ENCODE measurements at places on chromosomes 16 and 17. TPM values are rescaled to one million over a fixed set of nuclear protein-coding genes. Genes with fewer than 3 reads are reported as not detected.

- H3K27ac ChIP-seq: no peak overlapping the region
- no peaks in the 10 kb centered on the region for H3K27me3 ChIP-seq
- no peak for DNase-seq
- no peaks in the 10 kb centered on the region for H3K4me1 ChIP-seq
- H3K36me3 ChIP-seq: no peaks in the 10 kb centered on the region
- H3K4me3 ChIP-seq: no peak overlapping the region
These were observed 2110.0 kb downstream of the TP53TG3F start for GRCh38 chr16:35569413-35569812.

GRCh38 chr16:57838161-57838560 lies 35.9 kb upstream of the KIFC3 start:
- H3K27me3 ChIP-seq: no peaks in the 10 kb centered on the region
- no peak overlapping the region for H3K27ac ChIP-seq
- no peak overlapping the region for H3K4me3 ChIP-seq
- no peaks in the 10 kb centered on the region for H3K4me1 ChIP-seq
- DNase-seq: no peak

GRCh38 chr17:73261952-73262675 lies 434 bp upstream of the CPSF4L start:
- H3K4me1 ChIP-seq: no peaks in the 10 kb centered on the region
- H3K27me3 ChIP-seq: no peaks in the 10 kb centered on the region
- no peak overlapping the region for H3K4me3 ChIP-seq
- DNase-seq: no peak
- H3K36me3 ChIP-seq: no peaks in the 10 kb centered on the region

GRCh38 chr16:81390840-81391239 lies 53.8 kb upstream of the CMIP start:
- peaks cover 6% of the 10 kb centered on the region for H3K4me1 ChIP-seq
- H3K27ac ChIP-seq: no peak overlapping the region
- DNase-seq: no peak
- H3K4me3 ChIP-seq: no peak overlapping the region

- no peaks in the 10 kb centered on the region for H3K27me3 ChIP-seq
- no peak for DNase-seq
- no peak overlapping the region for H3K27ac ChIP-seq
- no peaks in the 10 kb centered on the region for H3K4me1 ChIP-seq
- no peak overlapping the region for H3K4me3 ChIP-seq
- H3K36me3 ChIP-seq: no peaks in the 10 kb centered on the region
These were observed 220.2 kb upstream of the TBX2 start for GRCh38 chr17:61179380-61179806.

GRCh38 chr17:76524598-76525512 lies 12.7 kb downstream of the CYGB start:
- no peak overlapping the region for H3K4me3 ChIP-seq
- H3K36me3 ChIP-seq: no peaks in the 10 kb centered on the region
- peak overlapping the region; percentile 22 for H3K27ac ChIP-seq
- peaks cover 7% of the 10 kb centered on the region for H3K27me3 ChIP-seq
- H3K4me1 ChIP-seq: peaks cover 57% of the 10 kb centered on the region

GRCh38 chr17:81238490-81238814 lies 403 bp downstream of the TEPSIN start:
- DNase-seq: no peak
- H3K4me1 ChIP-seq: peaks cover 33% of the 10 kb centered on the region
- peak overlapping the region; percentile 89 for H3K27ac ChIP-seq
- peaks cover 17% of the 10 kb centered on the region for H3K36me3 ChIP-seq
- H3K4me3 ChIP-seq: peak overlapping the region; percentile 100

GRCh38 chr17:10072556-10073425 lies 125.6 kb downstream of the GAS7 start:
- H3K4me3 ChIP-seq: no peak overlapping the region
- peaks cover 11% of the 10 kb centered on the region for H3K27me3 ChIP-seq
- no peaks in the 10 kb centered on the region for H3K36me3 ChIP-seq
- H3K4me1 ChIP-seq: no peaks in the 10 kb centered on the region
- DNase-seq: no peak
- H3K27ac ChIP-seq: no peak overlapping the region

DNA sequence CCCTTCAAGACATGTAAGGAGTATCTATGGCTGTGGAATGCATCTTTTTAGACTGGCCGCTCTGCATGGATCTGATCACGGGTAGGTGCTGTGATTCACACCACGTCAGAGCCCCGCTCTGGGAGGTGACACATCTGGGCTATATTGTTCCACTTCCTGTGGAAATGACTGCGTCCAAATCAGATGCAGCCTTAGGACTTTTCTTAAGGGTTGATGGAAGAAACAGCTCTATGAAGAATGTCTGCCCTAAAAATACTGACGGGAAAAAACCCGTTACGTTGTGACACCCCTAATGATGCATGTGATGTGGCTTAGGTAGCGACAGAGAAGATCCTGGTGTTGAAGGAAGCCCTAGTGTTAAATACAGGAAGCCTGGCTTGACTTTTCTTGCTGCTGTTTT lies 12.2 kb downstream of the BANP start:
- H3K4me1 ChIP-seq: peaks cover 22% of the 10 kb centered on the region
- peaks cover 3% of the 10 kb centered on the region for H3K36me3 ChIP-seq
- no peaks in the 10 kb centered on the region for H3K27me3 ChIP-seq
- H3K27ac ChIP-seq: peak overlapping the region; percentile 34

- no peak overlapping the region for H3K27ac ChIP-seq
- H3K4me1 ChIP-seq: peaks cover 17% of the 10 kb centered on the region
- no peak for DNase-seq
- H3K36me3 ChIP-seq: no peaks in the 10 kb centered on the region
These were observed 29.5 kb upstream of the DNAI2 start for GRCh38 chr17:74244548-74244947.

GRCh38 chr17:79468183-79468944 lies 142.5 kb downstream of the RBFOX3 start:
- H3K27me3 ChIP-seq: peaks cover 39% of the 10 kb centered on the region
- H3K27ac ChIP-seq: no peak overlapping the region
- no peak overlapping the region for H3K4me3 ChIP-seq
- H3K4me1 ChIP-seq: no peaks in the 10 kb centered on the region

- no peak overlapping the region for H3K27ac ChIP-seq
- peaks cover 26% of the 10 kb centered on the region for H3K4me1 ChIP-seq
- H3K4me3 ChIP-seq: no peak overlapping the region
- DNase-seq: no peak
- no peaks in the 10 kb centered on the region for H3K27me3 ChIP-seq
These were observed 13.2 kb downstream of the UBALD2 start for GRCh38 chr17:76278268-76278908.

DNA sequence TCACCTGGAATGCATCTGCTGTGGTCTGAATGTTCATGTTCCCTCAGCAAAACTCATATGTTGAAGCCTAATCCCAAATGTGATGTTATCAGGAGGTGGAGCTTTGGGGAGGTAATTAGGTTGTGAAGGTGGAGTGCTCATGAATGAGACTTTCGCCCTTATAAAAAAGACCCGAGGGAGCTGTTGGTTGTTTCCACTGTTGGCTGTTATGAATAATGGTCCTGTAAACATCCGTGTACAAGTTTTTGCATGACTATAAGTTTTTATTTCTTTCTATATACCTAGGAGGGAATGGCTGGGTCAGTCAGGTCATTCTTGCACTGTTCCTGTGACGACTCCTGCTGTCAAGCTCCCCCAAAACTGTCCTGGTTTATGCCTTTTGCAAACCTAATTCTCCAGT lies 9.6 kb upstream of the CHP2 start:
- no peaks in the 10 kb centered on the region for H3K4me1 ChIP-seq
- H3K4me3 ChIP-seq: no peak overlapping the region

DNA sequence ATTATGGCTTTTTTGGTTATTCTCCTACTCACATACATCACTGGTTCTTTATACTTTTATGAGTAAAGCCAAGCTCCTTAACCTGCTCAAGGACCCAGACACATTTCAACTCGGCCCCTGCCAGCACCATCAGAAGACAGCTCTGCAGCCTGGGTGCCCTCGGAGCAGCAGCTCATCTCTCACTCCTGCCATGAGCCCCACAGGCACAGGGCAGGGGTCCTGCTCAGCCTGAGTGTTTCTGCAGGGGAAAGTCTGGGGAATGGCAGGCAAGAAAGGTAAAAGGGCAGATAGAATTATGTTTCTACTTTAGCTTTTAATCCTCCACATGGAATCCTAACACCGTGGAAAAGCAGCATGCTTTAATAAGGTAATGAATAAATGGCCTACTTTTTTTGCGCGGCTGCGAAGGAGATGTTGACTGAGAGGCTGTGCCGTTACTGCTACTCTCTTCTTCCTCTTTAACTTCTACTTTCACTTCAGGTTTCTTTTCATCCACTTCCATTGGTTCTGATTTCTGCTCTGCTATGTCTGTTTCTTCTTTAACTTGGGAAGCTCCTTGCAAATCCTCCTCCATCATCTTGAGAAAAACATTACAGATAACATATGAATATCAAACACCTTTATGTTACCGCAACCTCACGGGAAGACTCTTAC lies 50.1 kb upstream of the TRAP1 start:
- H3K36me3 ChIP-seq: peaks cover 94% of the 10 kb centered on the region
- no peaks in the 10 kb centered on the region for H3K27me3 ChIP-seq
- H3K4me1 ChIP-seq: peaks cover 8% of the 10 kb centered on the region

DNA sequence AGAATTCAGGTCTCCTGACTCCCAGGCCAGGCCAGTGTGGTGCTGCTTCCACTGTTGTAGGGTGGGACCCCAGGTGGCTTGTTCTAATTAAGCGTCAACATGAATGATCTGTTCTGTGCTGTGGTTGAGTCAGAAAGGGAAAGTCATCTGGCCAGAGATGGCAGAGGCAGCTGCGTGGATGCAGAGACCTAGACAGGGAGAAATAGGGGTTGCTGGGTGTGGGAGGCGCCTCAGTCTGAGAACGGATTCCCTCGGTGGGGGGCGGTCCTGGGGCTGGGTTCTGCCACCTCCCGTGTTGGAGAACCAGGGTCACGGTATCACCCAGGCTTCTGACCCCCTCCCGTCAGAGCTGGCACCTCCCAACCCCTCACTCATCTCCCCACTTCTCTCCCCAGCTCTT lies 5.6 kb downstream of the FBRS start:
- H3K27me3 ChIP-seq: no peaks in the 10 kb centered on the region
- peaks cover 41% of the 10 kb centered on the region for H3K4me1 ChIP-seq
- H3K27ac ChIP-seq: no peak overlapping the region
- H3K36me3 ChIP-seq: peaks cover 82% of the 10 kb centered on the region

DNA sequence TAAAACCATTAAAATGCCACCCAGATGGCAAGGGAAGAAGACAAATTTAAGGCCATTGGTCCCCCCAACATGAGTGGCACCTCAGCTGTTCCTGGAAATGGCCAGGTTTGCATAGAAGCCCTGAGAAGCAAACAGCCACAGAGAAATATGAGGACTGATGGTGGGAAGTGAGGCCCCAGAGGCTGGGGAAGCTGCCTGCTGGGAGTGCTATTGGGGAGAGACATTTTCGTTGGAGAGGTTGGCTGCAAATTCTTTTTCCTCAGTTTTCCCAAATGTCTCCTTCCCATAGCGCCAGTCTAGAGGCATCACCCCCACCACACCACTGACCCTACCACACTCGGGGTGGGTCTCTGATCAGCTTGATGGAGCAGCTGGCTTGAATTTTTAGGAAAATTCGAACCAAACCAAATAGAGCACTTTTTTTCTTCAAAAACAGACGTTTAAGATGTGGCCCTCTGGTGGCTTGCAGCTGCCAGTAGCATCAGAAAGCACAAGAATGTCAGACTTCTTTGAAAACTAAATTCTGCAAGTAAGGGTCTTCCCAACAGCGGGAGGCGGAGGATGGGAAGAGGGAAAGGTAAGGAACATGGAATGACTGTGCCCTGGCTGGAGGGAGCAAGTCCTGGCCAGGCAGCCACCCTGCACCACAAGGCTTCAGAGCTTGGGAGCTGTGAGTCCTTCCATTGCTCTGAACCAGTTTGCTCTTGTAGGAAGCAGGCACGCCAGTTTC lies 13.2 kb upstream of the SLC12A3 start:
- no peak overlapping the region for H3K4me3 ChIP-seq
- no peak for DNase-seq
- no peak overlapping the region for H3K27ac ChIP-seq
- peaks cover 34% of the 10 kb centered on the region for H3K4me1 ChIP-seq

GRCh38 chr17:77364381-77364911 lies 223.7 kb downstream of the SEC14L1 start:
- H3K4me1 ChIP-seq: peaks cover 32% of the 10 kb centered on the region
- no peak overlapping the region for H3K27ac ChIP-seq

KRT39 gene
- 0.59 TPM for total RNA-seq

NPB gene
- total RNA-seq: 0.71 TPM

NLK gene
- 23.8 TPM for total RNA-seq

CLEC3A gene
- not detected for total RNA-seq

POLG2 gene
- 12.0 TPM for total RNA-seq

SPECC1 gene
- 26.9 TPM for total RNA-seq

Measured in lower lobe of right lung (tissue), 2 donors.